ENCODE measurements at places on chromosomes 11 and 22.

DNA sequence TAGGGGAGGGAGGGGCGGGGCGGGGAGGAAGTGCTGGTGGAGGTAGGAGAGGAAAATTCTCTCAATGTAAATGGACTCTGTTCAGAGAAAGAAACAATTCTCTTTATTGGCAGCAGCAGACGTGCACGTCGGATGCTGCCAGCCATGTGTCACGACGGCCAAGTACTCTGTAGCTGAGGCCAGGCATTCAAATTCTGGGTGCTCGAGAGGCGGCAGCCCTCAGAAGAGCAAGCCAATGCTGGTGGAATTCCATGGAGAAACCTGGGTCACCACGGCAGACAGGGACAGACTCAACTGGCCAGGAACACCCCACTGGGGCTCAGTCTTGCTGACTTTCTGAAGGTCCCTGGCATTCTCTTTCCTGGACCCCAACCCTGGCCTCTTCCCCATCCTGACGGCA lies 90.8 kb downstream of the ABTB2 start:
- DNase-seq, result no peak

- no peak for DNase-seq
Observed at GRCh38 chr11:70573701-70574151, 175.4 kb downstream of the CTTN start.

DNA sequence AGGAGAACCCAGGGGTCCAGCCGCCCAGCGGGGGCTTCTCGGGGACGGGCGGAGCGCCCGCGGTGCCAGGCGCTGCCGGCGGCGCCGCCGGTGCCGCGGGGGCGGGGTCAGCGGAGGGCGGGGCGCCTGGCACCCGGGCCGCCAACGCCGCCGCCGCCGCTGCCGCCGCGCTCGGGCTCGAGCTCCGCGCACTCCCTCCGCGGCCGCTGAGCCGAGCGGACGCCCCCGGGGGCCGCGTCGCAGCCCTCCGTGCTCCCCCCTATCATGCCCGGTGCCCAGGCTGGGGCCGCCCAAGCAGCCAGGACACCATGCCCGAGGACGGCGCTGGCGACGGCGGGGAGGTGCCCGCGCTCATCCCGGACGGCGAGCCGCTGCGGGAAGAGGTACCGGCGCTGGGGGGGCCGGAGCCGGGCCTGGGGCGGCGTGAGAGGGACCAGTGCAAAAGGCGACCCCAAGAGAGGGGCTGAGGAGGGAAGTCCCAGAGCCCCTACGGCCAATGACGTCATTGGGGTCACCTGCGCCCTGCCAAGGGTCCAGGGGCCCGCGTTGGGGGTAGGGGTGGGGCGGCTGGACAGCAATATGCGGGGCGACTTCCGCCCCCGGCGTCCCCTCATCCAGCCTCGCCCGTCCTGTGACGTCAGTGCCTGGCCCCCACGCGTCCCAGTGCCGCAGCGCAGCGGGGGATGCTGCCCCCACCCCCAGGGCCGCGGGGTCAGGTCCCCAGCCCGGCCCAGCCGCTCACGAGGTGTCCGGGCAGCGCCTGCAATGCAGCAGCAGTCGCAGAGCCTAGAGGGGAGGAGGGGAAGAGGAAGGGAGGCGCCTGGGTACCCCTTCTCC lies at the start of gene TMEM151A:
Gene TMEM151A (plus strand): TSS at position 189 of the 837 bp plus-strand sequence. CDS start 120 bp downstream, at position 309.
- DNase-seq, result no peak

DNA sequence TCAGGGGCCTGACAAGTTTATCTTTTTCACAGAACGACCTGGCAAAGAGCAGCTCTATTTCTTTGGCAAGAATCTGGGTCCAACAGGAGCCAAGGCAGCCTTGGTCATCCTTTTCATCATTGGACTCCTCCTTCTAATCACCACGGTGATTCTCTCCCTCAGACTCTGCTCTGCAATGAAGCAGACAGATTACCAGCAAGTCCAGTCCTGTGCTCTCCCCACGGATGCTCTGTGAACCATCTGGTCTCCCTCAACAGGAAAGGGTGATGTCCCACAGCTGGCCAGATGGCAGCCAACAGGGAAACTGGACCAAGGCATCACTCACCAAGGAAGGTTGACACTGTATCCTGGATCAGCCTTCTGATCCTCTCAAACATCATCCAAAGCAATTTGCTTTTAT lies 17.0 kb upstream of the PANX1 start:
- no peak for DNase-seq

DNA sequence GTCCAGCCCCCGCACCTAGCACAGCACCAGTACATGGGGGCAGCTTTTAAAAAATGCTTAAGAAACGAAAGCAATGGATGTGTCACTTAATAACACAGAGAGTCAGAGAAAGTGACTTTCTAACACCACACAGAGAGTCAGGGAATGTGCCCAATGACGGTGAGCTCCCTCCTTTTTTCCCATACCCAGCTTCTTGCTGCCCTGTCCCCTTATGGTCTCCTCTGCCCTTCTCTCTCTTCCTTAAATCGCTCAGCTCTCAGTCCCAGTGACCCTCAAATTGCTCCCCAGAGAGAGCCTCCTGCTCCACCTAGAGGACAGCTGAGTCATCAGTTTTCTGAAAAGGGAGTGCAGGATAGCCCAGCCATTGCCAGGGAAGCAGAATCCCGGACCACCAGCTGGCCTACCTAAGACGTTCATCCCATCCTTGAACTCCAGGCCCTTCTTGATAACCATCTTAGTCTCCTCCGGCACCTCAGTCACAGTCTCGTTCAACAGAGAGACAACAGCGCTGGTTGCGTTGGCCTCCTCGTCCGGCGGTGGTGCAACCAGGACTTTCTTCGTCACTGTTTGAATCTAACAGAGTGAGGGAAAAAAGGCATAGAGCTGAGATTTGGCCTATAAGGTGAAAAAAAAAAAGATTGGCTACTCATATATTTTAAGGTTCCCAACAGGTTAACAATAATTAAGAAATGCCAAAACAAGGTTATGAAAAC lies 113.5 kb downstream of the SLC1A2 start:
- DNase-seq, result no peak

DNA sequence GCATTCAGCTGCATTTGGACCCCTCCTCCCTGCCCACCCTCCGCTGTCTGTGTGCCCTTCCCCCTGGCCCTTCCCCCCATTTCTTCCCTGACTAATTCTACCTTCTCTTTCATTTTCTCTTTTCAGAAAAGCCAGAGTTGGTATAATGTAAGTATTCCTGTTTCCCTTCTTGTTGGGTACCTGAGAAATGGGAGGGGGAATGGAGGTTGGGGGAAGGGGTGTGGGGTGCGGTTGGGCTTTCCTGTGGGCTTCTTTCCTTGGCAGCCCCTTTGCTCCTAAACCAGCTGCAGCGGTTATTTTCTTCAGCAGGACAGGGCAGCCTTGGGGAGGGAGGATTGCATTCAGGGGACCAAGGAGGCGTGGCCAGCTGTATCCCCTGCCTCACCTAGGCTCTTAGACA lies 70.2 kb downstream of the SCN3B start:
- no peak for DNase-seq

GRCh38 chr11:111735262-111736116 lies 30.7 kb downstream of the PPP2R1B start:
- peak; percentile 75 for DNase-seq

DNA sequence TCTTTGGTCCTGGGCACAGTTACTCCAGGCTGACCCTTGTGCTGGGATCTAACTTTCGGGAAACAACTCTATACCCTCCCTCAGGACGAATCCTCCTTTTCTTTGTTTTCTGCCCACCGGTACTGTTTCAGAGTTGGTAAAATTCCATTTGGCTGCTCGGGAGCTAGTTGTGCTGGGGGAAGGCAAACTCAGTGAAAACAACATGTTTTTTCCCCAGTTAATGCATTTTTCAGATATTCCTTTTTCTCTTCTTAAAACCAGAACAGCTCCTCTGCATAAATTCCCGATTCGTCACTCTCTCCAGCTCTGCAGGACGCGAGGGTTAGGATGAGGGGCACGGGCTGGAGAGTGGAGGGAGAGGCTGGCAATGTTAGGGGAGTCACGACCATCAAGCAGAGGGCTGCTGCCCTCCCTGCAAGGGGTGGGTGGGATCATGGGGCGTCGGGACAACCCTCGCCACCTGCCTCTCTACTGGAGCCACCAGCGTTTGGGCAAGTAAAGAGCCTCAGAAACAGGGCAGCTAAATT lies 31.3 kb downstream of the LRRC10B start:
- DNase-seq, result no peak

DNA sequence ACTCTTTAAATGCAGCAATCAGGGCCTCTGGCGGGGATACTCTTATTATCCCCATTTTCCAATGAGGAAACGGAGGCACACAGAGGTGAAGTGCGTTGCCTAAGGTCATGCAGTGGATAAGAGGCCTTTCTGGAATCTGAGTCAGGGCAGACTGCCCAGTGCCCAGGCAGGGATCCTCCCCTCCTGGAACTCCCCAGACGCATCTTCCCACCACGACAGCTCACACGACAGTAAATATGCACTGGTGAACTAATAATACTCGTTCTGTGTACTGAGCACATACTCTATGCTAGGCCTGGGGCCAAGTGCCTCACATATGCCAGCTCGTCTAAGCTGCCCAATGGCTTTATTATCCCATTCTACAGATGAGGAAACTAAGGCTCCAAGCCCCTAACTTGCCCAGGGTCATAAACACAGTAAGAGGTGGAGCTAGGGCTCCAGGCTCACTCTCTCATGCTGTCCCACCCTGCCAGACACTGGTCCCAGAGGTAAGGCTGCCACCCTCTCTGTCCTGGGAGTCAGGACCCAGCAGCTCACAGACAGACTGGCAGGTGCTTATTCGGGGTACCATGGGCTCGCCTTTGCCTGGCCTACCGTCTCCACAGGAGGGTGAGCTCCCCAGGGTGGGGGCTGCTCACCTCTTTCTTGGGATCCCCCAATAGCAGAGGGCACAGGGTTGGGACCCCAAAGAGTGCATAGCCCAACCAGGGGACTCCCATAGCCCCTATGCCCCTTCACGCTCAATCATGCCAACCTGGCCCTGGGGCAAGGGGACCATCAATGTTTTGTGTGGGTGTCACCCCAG lies 2.3 kb downstream of the IL2RB start:
- DNase-seq, result no peak

- DNase-seq, result no peak
Observed at GRCh38 chr11:133660202-133660568, 127.9 kb upstream of the OPCML start.

DNA sequence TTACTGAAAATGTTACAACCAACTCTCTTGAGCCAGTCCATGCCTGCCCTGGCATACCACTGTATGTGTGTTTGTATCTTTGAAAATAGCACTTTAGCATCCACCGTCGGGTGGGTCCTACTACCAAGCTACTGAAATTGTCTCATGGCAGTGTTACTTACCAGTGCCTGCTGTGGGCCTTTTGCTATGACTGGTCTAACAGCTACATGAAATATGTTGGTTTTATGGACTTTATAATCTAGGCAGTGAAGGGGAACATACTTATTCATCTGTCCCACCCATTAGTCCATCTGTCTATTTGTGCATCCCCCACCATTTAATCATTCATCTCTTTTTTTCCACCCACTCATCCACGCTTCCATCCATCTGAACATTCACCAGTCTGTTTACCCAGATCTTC lies 106.0 kb downstream of the NAV2 start:
- no peak for DNase-seq

DNA sequence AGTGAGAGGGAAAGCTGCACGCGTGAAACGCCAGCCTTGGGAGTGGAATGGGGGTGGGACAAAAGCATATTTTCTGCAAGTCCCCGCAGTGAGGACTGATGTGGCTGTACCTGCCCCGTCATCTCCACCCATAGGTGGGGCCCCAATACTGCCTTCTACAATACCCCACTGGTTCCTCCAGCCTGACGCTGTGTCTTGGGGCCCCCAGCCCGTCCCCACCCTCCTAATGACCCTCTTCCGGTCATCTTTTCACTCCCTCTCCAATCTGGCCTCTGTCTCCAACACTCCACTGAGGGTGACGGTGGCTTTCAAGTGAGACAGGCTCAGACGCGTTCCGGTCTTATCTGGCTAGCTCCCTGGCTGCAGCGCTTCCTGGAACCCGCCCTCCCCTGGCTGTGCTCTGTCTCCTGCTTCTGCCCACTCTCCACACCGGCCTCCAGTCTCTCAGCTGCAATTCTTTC lies 104.2 kb downstream of the MICAL3 start:
- DNase-seq, result no peak

DNA sequence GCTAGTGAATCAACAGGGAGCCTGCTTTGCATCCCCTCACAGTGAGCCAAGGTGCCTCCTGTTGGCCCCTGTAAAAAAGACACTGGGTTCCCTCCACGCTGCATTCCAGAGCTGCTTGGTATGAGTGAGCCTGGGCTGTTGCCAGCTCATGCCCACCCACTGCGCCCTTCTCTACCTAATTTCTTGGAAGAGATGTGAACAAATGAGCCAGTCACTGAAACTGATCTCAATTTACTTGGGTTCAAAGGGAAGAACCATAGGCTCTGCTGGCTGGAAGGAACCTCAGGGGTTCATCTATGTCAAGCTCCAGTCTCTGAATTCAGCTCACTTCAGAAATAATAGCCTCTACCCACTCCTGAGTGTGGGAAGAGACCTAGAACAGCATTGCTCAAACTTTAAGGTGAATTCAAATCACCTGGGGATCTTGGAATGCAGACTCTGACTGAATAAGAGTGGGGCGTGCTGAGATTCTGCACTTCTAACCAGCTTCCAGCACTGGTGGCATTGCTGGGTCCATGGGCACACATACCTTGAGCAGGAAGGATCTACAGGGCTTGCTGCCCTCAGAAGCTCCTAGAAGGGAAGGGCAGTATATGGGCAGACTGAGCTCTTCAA lies 5.4 kb upstream of the TMPRSS4 start:
- no peak for DNase-seq

DNA sequence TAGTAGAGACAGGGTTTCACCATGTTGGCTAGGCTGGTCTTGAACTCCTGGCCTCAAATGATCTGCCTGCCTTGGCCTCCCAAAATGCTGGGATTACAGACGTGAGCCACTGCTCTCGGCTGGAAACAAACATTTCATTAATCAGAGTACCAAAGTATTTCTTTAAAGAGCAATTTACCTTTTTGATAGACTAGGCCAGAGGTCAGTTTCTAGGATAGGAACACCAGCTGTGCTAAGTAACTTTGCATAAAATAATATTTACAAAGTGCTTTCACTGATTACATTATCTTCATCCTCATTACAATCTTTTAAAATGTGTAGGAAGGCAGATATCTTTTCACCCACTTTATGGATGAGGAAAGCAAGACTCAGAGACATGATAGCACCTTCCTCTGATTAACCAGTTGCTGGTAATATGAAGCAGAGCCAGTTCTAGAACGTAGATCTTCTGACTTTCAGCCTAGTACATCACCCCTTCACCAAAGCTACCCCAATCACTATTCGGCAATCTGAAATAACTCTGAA lies 355.2 kb downstream of the SOX6 start:
- DNase-seq, result no peak

- DNase-seq, result no peak
Observed at GRCh38 chr11:68581439-68581838, 102.9 kb upstream of the GAL start.

GRCh38 chr22:44497218-44497904 lies 672 bp downstream of the RTL6 start:
- peak; percentile 13 for DNase-seq

Data from right renal cortex interstitium (tissue), 3 donors.